ENCODE measurements at places on chromosomes 4 and X.

GRCh38 chr4:75678965-75679364, 5.8 kb upstream of the G3BP2 start:
- DNase-seq: no peak

DNA sequence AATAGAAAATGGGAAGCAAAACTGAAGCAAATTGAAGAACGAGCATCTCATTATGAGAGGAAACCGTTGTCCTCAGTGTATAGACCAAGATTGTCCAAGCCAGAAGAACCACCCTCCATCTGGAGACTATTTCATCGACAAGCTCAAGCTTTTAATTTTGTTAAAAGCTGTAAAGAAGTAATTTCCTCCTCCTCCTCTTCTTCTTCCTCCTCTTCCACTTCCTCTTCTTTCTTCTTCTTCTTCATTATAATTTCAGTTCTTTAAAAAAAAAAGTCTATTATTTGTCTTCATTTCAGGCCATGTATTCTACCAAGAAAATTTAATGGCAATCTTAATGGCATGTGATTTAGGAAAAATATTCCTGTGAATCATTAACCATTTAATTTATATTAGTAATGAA, 7.6 kb downstream of the PRIMPOL start:
- no peak for DNase-seq

DNA sequence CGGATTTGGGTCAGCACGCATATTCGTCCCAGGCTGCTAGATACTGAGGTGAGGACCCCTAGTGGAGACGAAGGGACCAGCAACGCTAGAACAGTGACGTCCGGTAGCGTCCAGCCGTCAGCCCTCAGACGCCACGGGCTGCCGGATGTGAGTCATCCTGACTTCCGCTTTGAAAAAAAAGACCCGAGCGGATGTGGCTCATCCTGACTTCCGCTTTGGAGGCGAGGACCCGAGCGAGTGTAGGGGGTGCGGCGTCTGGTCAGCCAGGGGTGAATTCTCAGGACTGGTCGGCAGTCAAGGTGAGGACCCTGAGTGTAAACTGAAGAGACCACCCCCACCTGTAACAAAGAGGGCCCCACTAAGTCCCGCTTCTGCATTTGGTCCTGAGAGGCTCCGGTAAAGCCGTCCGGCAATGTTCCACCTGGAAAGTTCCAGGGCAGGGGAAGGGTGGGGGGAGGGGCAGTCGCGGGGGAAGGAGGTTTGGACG, at the start of gene MAGEB2:
TSS of gene MAGEB2 (plus strand) at position 207 of the 487 bp plus-strand sequence. CDS start 3,018 bp downstream, outside the sequence.
- DNase-seq: no peak

- DNase-seq: no peak
These were observed 332.5 kb upstream of the TRAM1L1 start for GRCh38 chr4:117417856-117418255.

GRCh38 chrX:100649550-100650356, 5.8 kb downstream of the SRPX2 start:
- DNase-seq: peak; percentile 81

GRCh38 chr4:89658701-89659024, 178.3 kb downstream of the SNCA start:
- DNase-seq: no peak

- no peak for DNase-seq
These were observed 95.2 kb downstream of the ATG4A start for GRCh38 chrX:108186811-108187210.

GRCh38 chr4:4888695-4889094, 29.2 kb downstream of the MSX1 start:
- DNase-seq: no peak

DNA sequence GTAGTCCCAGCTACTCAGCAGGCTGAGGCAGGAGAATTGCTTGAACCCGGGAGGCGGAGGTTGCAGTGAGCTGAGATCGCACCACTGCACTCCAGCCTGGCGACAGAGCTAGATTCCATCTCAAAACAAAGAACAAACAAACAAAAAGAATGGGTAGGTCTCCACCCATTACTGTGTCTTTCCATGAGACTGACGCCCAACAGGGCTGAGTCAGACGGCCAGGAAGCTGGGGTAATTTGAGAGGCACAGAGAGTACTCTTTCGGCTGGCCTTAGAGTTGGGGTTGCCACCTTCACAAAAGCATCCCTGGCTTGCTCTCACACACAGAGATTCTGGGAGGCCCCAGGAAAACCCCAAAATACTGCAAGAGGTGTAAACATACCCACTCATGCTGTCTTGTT, 72.0 kb upstream of the DHRSX start:
- DNase-seq: no peak

DNA sequence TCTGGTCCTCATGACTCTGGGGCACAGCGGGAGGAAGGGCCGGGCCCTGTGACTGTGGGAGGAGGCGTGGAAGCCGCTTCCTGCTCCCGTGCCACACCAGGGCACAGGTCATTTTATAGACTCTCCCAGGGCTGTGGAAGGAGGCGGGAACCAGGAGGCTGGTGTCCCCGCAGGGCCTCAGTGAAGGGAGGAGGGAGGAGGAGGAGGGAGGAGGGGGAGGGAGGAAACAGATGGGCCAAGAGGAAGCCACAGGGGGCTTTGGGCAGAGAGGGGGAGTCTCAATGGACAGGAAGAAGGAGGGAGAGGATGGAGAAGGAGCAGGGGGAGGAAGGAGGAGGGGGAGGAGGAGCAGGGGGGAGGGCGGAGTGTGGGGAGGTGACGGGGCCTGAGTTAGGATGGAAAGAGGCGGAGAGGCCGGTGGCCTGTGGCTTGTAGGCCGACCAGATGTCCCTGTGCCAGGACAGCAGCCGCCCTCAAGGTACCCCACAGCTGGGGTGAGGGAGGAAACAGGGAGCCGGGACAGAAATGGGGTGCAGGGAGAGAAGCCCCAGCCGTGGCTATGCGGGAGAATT, 6.2 kb upstream of the PLCXD1 start:
- DNase-seq: peak; percentile 66

DNA sequence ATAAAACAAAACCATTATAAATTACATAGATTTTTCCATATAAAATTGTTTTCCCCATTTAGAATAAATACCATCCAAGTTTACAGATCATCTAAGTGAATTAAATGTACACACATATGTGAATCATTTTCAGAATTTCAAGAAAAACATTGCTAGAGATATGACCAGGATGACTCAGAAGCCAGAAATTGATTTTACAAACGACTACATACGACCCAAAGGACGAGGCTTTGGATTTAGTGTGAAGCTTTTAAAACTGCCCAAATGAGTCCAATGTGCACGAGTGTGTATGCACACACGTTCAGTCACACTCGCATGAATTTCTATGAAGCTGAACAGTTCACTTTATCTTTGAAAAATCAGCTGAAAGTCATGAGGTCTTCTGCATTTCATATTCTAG, 37.9 kb downstream of the MFAP3L start:
- DNase-seq: no peak

DNA sequence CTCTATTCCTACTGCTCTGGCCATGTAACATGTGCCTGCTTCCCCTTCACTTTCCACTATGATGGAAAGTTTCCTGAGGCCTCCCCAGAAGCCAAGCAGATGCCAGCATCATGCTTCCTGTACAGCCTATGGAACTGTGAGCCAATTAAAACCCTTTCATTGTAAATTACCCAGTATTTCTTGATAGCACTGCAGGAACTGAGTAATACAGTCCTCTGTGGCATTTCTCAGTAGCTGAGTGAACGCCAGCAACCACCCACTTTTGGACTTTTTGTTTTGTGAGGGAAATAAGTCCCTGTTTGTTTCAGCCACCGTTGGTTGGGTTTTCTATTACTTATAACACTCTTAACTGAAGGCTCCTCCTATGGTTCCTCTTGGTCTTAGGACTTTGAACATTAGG, 104.1 kb downstream of the C4orf51 start:
- no peak for DNase-seq

DNA sequence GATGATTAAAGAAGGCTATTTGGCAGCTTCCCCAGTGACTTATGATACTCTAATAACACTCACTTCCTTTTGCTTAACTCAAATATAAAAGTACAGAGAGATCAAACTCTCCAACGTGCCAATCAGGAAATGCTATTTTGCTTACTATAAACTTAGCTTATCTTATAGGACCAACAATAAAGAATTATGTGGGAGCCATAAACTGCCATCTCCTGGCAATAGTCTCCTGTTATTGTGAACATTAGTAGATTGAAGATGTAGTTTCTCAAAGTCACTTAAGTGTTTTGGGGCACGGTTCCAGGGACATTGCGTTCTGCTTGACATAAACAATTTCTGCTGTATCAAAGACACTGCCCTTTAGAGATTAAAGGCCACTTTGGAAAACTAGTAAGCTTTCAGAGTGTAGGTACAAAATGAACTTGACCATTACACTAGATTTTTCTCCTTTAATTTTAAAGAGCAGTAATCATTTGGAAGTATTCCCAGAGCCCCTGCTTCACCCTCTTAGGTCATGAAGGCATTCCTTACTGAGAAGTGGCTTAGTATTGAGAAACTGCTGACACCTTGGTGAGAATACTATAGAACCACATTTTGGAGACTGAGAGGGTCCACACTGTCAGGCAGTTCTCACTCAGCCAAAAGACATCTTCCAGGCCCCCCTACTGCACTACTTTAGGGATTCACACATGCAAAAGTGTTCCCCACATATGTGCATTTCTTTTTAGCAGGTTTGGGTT, 51.9 kb downstream of the MAOA start:
- DNase-seq: no peak

GRCh38 chr4:85399270-85399669, 75.7 kb upstream of the ARHGAP24 start:
- no peak for DNase-seq

- no peak for DNase-seq
These were observed 72.7 kb downstream of the FRMPD4 start for GRCh38 chrX:12210971-12211370.

DNA sequence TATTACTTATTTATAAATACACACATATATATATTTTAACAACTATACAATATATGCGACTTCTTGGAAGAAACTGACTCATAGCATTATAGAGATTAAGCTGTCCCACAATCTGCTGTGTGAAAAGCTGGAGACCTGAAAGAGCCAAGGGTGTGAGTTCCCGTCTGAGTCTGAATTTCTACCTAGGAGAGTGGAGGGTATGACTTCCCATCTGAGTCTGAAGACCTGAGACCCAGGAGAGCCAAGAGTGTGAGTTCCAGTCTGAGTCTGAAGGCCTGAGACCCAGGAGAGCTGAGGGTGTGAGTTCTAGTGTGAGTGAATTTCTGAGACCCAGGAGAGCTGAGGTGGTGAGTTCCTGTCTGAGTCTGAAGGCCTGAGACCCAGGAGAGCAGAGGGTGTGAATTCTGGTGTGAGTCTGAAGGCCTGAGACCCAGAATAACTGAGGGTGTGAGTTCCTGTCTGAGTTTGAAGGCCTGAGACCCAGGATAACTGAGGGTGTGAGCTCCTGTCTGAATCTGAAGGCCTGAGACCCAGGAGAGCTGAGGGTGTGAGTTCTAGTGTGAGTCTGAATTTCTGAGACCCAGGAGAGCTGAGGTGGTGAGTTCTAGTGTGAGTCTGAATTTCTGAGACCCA, 8.9 kb upstream of the P2RY8 start:
- no peak for DNase-seq

DNA sequence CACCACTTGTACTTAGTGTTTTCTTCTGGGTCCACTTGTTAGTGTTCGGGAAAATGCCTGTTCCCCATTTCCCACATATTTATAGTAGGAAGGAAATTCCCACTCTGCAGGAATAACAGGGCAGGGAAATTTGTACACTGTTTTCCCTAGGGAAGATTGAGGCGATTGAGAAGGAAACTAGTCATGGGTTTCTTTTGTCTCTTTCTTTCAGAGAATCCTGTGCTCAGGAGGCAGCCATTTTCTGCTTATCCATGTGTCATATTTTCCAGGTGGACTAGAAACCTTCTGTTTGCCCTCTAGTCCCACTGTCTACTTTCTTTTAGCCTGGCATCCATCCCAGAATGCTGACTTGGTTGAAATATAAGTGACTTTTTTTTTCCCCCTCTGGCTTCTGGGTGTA, 299.1 kb upstream of the ANKRD50 start:
- DNase-seq: no peak

GRCh38 chr4:54731552-54731951, 73.8 kb downstream of the KIT start:
- DNase-seq: no peak

DNA sequence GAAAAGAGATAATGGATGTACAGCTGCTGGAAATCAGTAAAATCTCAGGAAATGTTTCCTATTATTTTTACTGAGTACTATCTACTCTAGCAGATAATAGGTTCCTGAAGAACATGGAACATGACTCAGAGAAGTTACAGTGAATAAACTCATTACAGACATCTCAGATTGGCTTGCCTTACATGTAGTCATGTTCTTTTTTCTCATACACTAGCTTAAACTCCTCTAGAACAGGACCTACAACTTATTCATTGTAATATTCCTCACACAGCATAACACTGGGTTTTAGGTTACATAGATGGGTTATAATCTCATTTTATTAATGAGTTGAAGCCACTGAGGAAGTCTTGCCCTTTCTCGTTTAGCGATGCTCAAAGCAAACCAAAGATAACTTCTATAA, 86.9 kb upstream of the BMP2K start:
- DNase-seq: no peak

DNA sequence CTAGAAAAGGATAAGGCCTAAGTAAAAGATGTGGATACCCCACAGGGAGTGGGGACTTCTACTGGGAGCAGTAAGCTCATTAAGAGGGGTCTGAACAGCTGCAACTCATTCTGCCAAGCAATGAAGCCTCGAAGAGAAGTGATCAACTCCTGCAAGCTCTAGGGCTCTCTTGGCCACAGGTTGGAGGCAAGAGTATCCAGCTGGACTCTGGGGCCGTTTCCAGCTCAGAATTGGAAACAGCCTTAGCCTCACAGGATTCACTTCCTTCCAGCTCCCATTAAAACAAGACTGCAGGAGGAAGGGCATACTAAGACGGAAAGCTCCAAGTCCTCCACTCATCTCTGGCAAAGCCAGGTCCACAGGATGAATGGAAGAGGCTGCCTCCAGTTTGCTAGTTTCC, 126.3 kb downstream of the ATG4A start:
- no peak for DNase-seq

DNA sequence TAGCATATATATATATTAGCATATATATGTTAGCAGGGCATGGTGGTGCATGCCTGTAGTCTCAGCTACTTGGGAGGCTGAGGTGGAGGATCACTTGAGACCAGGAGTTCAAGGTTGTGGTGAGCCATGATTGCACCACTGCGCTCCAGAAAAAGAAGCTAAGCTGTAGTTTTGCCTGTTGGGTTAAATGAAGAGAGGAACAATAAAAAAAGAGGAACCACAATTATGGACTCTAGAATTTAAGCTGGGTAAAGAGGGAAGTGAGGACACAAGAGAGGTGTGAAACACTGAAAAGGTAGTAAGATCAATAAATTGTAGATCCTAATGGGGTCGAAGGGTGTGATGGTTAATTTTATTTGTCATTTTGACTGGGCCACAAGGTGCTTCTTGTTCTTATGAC, 40.5 kb upstream of the HSD17B10 start:
- DNase-seq: peak; percentile 28

- no peak for DNase-seq
These were observed 493.5 kb downstream of the IL15 start for GRCh38 chr4:142129931-142130330.

DNA sequence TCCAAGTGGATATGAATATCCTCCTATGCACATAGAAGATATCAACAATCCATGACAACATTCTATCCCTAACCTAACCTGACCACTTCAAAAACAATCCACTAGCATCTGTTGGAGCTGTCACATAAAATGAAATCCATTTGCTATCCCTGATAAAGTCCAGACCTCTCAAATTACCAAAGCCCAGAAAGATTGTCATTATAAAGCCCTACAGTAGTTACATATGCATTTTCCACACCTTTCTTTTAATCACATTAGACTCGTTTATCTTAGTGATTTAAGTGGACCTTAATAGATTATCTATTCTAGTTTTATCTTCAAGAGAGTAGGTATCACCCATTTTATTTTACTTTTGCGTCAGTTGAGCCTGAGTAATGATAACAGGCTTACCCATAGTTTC, 30.6 kb downstream of the LDB2 start:
- DNase-seq: no peak
